ENCODE measurements at places on chromosomes 16 and 17.

GRCh38 chr16:84465154-84465553, 39.3 kb downstream of the MEAK7 start:
- DNase-seq = no peak

GRCh38 chr16:49287572-49287971, 5.9 kb upstream of the CBLN1 start:
- DNase-seq = no peak

DNA sequence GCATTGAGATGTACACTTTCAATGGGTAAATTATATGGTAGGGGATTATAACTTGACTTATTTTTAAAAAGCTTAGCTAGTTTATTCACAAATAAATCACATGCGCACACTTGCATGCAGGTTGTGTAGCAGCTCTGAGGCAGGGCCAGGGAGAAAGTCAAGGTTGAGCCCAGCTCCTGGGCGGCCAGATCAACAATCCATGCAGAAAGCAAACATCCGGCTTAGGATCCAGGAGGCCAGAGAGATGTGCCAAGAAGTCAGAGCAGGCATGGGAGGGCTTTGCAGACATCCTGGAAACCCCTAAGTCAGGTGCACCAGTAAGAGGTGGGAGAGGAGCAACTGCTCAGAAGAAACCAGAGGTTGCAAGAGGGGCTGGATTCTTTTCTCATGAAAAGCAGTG, 186.5 kb downstream of the AXIN2 start:
- DNase-seq = no peak

DNA sequence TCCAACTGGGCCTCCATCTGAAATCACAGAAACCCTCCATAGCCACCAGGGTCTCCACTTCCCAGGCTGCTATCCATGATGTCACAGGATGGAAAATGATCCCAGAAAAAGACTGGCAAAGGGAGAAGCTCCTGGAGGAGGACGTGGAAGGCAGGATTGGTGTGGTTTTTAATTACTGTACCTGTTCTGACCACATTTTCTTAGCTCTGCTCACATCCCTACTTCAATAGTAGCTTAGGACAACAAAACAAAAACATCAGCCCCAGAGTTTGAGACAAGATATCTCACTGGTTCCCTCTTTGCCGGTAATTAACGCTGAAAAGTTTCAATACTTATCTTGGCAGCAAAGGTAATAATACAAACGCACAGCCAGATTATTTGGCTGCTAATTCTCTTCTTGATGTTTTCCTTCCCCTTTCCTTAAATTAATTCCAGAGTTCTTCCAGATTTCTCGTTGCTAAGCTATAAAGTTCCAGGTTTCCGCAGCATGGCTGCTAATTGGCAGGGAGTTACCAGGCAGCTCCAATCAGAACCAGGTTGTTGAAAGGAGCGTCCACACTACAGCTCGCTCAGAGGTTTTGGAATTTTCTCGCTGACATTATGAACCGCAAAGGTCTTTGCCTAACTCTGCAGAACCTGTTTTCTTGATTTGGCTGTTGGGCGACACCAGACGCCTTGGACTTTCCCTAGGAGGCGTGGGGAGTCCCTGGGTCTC, 263.4 kb downstream of the MRTFB start:
- no peak for DNase-seq
